ENCODE measurements at places on chromosomes 13 and 19. TPM values are rescaled to one million over a fixed set of nuclear protein-coding genes. Genes with fewer than 3 reads are reported as not detected.

CBY2 gene
- not detected for total RNA-seq

PINLYP gene
- total RNA-seq: 5.3 TPM

MAMSTR gene
- total RNA-seq: 0.53 TPM

GAMT gene
- 34.0 TPM for total RNA-seq

COL5A3 gene
- 6.3 TPM for total RNA-seq

FPR1 gene
- total RNA-seq: not detected

IRF2BP1 gene
- total RNA-seq: 21.4 TPM

ZNF665 gene
- 4.1 TPM for total RNA-seq

FOXO1 gene
- 3.6 TPM for total RNA-seq

NOSIP gene
- total RNA-seq: 81.4 TPM

UBE2L5 gene
- total RNA-seq: not detected

ZNF724 gene
- 7.3 TPM for total RNA-seq

NALCN gene
- 13.6 TPM for total RNA-seq

GPR42 gene
- total RNA-seq: not detected

PSPN gene
- total RNA-seq: 0.79 TPM

HIF3A gene
- total RNA-seq: 1.1 TPM

FPR2 gene
- total RNA-seq: not detected

TPTE2 gene
- total RNA-seq: not detected

HDGFL2 gene
- total RNA-seq: 51.4 TPM

Data from aortic smooth muscle cell (primary cell).